ENCODE measurements at places on chromosomes 13 and 19.

GRCh38 chr13:42865768-42866102, 84.4 kb downstream of the FAM216B start:
- peak; percentile 21 for DNase-seq

- DNase-seq: no peak
These were observed 20.1 kb downstream of the PLEKHF1 start for GRCh38 chr19:29685326-29685725.

GRCh38 chr19:38032951-38033350, 125.9 kb downstream of the SIPA1L3 start:
- DNase-seq: peak; percentile 39

DNA sequence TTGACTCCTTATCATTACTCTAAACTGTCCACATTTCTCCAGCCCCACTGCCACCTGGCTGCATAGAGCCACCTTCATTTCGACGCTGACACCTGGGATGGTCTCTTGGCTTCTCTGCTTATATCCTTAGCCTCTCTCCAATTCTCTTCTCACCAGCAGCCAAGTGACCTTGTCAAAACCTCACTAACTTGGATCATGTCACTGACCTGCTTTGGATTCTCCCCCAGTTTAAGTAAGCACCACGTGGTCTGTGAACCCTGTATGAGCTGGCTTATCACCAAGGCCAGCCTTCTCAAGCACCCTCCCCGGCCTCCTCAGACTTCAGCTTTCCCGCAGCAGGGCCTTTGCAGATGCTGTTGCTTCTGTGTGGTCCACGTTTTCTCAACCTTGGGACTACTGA, 12.3 kb upstream of the GGACT start:
- DNase-seq: no peak

DNA sequence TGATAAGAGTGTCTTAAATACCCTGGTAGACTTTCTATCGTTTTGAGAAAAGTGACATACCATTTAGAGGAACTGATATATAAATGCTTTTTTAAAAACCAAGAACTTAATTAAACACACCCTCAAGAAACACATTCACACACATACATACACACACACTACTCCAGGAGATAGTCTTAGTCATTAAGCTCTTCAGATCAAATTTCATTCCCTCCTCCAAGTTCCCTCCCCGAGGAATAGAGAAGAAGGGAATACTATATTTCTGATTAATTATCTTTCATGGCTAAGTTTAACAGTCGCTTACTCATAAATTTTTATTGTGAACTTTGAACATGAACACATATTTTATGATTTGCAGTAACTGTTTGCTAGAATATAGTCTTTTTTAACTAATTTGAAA, 1109.5 kb downstream of the SLITRK1 start:
- DNase-seq: no peak

- DNase-seq: no peak
These were observed 1165.3 kb downstream of the EFNB2 start for GRCh38 chr13:105370011-105370650.

GRCh38 chr19:1980091-1980808, 35.3 kb downstream of the BTBD2 start:
- no peak for DNase-seq

DNA sequence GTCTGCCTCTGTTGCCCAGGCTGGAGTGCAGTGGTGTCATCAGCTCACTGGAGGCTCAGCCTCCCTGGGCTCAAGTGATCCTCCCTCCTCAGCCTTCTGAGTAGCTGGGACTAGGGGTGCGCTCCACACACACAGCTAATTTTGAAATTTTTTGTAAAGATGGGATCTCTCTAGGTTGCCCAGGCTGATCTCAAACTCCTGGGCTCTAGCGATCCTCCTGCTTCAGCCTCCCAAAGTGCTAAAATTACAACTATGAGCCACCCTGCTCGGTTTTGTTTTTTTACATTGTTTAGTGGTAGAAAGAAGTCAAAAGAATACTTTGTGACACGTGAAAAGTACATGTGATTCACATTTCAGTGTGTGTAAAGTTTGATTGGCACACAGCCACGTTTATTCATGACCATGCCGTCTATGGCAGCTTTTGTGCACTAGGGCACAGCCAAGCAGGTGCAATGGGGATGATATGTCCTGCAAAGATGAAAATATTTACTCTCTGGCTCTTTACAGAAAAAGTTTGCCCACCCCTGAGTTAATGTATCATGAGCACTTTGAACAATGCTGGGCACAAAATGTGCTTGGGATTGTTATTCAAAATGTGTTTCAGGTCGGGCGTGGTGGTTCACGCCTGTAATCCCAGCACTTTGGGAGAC, 16.2 kb upstream of the NFIC start:
- no peak for DNase-seq

- no peak for DNase-seq
These were observed 12.9 kb upstream of the PCCA start for GRCh38 chr13:100075700-100076587.

- no peak for DNase-seq
These were observed 140.5 kb upstream of the VSTM2B start for GRCh38 chr19:29385191-29385795.

DNA sequence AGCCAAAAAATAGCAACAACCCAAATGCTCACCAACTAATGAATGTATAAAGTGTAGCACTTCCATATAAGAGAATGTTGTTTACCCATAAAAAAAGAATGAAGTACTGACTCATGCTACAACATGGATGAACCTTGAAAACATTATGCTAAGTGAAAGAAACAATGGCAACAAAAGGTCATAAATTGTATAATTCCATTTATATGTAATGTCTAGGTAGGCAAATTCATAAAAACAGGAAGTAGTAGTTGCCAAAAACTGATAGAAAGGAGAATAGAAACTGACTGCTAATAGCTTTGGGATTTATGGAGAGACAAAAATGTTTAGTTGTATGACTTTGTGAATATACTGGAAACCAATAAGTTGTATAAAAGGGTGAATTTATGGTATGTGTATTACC, 21.6 kb downstream of the MYCBP2 start:
- no peak for DNase-seq

DNA sequence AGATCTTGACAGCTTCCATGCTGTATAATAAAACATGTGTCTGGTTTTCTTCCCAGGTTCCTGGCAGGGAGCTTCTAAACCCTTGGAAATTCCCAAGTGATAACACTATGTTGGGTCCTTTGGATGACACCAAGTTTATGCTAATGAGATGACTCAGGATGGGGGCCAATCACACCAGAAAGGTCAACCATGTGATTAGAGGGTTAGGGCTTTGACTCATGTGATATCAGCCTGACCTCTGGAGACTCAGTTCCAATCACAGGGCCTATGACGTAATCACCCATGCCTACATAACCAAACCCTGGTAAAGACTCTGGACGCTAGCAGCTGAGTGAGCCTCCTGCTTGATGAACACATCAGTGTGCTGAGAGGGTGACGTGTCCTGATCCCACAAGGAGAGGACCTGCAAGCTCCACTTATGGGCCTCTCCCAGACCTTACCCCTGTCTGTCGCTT, 203.6 kb downstream of the DCLK1 start:
- DNase-seq: peak; percentile 55

DNA sequence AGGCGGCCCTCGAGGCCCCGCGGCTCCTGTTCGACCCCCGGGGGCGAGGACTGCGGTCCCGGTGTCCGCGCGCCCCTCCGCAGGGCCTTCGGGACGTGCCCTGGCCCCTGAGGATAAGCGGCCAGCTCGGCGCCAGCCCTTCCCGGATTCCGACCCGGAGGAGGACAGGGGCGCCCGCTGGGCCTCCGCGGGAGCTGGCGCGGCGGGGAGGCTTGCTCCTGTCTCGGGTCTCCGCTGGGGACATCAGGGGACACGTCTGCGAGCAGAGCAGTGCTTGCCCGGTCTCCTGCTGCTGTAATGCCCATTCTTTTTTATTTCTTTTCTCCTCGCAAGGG, 829 bp downstream of the B3GLCT start:
- no peak for DNase-seq

- DNase-seq: peak; percentile 72
These were observed 866 bp downstream of the COX7A1 start for GRCh38 chr19:36151144-36152018.

DNA sequence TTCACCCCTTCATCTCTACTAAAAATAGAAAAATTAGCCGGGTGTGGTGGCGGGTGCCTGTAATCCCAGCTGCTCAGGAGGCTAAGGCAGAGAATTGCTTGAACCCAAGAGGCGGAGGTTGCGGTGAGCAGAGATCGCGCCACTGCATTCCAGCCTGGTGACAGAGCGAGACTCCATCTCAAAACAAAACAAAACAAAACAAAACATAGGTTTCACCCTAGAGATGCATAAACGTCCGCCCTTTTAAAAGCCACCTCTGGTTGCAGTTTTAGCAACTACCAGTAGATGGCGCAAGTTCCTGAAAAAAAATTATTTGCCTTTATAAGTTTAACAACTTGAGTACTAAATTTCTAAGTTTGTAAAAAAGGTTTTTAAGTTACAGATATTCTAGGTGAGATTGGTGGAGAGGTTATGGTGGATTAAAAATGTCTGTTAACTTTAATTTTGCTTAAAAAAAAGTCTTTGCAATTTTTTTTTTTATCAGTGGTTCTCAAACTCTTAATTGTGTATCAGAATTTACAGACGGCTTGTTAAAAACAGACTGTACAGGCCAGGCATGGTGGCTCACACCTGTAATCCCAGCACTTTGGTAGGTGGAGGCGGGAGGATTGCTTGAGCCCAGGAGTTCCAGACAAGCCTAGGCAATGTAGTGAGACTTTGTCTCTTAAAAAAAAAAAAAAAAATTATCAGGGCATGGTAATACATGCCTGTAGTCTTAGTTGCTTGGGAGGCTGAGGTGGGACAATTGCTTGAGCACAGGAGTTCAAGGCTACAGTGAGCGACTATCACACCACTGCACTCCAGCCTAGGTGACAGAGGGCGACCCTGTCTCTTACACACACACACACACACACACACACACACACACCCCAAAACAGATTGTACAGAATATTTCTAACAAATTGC, 42.1 kb downstream of the NAA16 start:
- peak; percentile 49 for DNase-seq

GRCh38 chr13:72839831-72840426, 58.0 kb downstream of the PIBF1 start:
- DNase-seq: peak; percentile 72

- no peak for DNase-seq
These were observed 6.7 kb downstream of the SIGLEC11 start for GRCh38 chr19:49954092-49954829.

DNA sequence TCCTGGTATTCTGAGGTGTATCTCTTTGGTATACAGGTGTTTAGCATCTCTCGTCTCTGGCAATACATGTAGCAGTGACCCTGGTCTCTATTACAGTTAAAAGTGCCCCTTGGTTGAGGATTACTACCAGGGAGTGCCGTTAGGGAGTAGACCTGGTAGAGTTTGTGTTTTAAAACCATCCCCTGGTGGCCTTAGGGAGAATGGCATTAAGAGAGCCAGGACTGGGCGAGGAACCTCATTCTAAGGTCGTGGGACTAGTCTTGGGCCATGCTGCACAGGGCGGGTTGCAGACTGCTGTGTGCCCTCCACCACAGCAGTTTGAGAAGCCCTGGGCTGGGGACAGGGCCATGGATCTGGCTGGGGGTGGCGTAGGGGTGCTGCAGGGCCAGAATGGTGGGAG, 35.0 kb downstream of the B3GLCT start:
- peak; percentile 35 for DNase-seq

GRCh38 chr13:36571444-36571843, 102.4 kb upstream of the SERTM1 start:
- DNase-seq: no peak

DNA sequence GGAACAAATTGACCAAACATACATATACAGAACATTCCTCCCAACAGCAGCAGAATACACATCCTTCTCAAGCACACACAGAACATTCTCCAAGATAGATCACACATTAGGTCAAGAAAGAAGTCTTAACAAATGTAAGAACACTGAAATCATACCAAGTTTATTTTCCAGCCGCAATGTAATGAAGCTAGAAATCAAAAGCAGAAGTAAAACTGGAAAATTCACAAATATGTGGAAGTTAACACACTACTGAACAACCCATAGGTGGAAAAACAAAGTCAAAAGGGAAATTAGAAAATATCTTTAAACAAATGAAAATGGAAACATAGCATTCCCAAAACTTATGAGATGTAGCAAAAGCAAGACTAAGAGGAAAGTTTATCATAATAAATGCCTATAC, 692.6 kb downstream of the DIAPH3 start:
- no peak for DNase-seq

Measured in AG20443 (cell line).